ENCODE measurements at places on chromosomes 5 and 9. TPM values are rescaled to one million over a fixed set of nuclear protein-coding genes. Genes with fewer than 3 reads are reported as not detected.

GRCh38 chr5:151739395-151739794 is 19.0 kb downstream of the ATOX1 start:
- DNase-seq, result no peak

- no peak for DNase-seq
Observed at GRCh38 chr5:96017951-96018350, 56.3 kb upstream of the ELL2 start.

DNA sequence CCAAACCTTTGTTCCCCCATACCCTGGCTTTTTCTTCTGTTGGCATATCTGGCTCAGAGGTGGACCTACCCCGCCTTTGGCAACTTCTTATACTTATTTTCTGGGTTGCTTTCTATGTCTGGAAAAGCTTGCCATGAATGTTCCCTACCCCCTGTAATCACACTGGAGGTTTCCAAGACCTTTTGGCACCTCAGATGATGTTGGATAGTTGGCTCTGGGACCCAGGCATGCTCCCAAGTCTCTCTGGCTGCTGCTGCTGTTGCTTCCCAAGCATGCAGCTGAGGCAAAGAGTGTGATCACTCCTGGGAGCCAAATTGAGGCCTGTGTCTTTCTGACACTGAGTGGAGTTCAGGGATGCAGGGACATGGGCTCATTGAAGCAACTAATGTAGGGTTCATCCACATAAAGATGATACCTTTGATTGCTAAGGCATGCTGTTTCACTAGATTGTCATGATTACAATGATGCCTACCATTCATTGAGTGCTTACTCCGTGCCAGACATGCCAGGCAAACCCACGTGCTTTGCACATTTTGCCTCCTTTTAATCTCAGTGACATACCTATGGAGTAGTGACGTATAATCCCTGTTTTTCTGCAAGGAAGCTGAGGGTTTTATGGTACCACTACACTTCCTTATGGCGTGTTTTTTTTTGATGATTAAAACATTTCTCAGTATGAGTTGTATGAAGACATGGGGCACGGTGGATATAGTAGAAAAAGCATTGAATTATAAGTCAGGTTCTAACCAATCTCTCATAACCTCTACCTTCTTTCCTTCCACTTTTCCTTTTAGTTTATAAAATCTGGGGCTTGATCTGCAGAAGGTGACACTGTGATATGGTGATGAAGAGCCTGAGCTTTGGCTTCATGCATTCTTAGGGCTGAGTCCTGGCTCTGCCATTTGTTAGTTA is 73.1 kb downstream of the ARHGAP26 start:
- no peak for DNase-seq

Gene CDH18
- total RNA-seq, result under 0.01 TPM

DNA sequence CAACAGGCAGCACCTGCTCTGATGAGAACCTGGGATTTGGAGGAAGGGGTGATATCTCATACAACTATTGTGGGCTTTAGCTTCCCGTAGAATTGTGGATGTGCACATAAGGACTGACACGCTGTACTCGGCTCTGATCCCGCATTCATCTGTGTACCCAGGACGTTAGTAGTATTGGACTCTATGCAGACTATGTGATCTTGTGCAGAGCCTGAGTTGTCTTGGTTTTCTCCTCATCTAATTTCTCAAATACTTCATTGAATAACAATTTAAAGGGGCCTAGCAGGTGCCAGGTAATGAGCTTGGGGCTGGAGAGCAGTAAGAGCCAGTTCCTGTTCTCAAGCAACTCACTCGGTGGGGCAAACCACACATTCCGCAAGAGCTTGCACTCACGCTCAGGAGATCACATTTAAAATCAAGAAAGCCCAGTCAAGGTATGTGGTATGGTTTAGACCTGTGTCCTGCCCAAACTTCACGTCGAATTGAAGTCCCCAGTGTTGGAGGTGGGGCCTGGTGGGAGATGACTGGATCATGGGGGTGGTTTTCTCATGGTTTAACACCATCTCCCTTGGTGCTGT is 14.8 kb downstream of the C5orf15 start:
- DNase-seq, result no peak

DNA sequence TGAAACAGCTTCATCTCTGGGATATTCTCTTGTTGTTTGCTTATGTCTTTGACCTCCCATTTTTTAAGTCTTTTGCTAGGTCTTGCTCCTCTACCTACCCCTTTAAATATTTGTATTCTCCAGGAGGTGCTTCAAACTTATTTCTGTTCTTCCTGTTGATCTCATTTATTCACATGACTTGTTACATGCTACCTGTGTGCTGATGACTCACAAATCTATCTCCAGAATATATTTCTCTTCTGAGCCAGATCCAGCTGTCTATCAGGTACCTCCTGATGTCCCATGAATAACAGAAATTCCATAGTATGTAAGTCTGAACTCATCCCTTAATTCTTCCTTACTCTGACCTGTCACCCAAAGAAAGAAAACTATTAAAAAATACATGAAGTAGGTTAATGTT is 11.0 kb downstream of the NIPBL start:
- peak; percentile 28 for DNase-seq

Gene MELK
- total RNA-seq, result 8.7 TPM

Gene FAXDC2
- 5.0 TPM for total RNA-seq

Gene ZNF454
- total RNA-seq, result 0.26 TPM

- no peak for DNase-seq
Observed at GRCh38 chr9:111271481-111272080, 58.4 kb downstream of the OR2K2 start.

GRCh38 chr5:100691548-100691947 is 156.4 kb downstream of the FAM174A start:
- no peak for DNase-seq

- DNase-seq, result no peak
Observed at GRCh38 chr9:75451045-75451444, 362.7 kb downstream of the OSTF1 start.

DNA sequence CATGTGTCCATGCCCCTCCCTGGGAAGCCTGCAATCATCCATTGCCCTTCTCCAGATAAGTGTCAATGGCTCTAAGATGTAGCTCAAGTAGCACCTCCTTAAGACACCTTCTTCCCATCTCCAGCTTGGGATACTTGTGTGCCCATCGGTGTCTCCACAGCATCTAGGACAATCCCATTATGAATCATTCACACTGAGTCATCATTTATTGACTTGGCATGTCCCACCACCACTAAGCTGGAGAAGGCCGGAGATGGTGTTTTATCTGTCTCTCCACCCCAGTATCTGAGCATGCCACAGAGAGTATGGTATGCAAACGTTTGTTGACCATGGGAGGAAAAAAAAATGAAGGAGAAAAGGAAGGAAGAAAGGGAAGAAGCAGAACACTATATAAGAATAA is 342.2 kb downstream of the TRIM32 start:
- no peak for DNase-seq

GRCh38 chr9:133999851-134000265 is 7.7 kb upstream of the VAV2 start:
- DNase-seq, result no peak
